ENCODE measurements at places on chromosomes 5 and 9. TPM values are rescaled to one million over a fixed set of nuclear protein-coding genes. Genes with fewer than 3 reads are reported as not detected.

Gene DPH7
- 20.6 TPM for total RNA-seq

Gene TAF11L11
- not detected for total RNA-seq

Gene RXRA
- total RNA-seq = 14.6 TPM

Gene IGFBPL1
- total RNA-seq = not detected

Gene SLC35A4
- 21.5 TPM for total RNA-seq

Gene LRRC19
- not detected for total RNA-seq

Gene LEAP2
- total RNA-seq = 0.33 TPM

Gene HRCT1
- total RNA-seq = 1.2 TPM

Gene F2R
- 265 TPM for total RNA-seq

Gene HTR4
- total RNA-seq = not detected

Gene SETX
- 78.3 TPM for total RNA-seq

Gene OTP
- total RNA-seq = not detected

Gene PWWP2A
- total RNA-seq = 14.9 TPM
